Caki2 (cell line): ENCODE measurements at places on chromosomes 5 and 9. TPM values are rescaled to one million over a fixed set of nuclear protein-coding genes. Genes with fewer than 3 reads are reported as not detected.
A peak's percentile ranks its signal among the peaks of the same experiment; 100 is the strongest.

The SMIM32 gene
- not detected in 2 replicates for total RNA-seq

The IRX1 gene
- total RNA-seq = not detected in 2 replicates

- DNase-seq = no peak
Measured at GRCh38 chr9:110619831-110620230, 40.3 kb upstream of the SVEP1 start.

GRCh38 chr5:175170899-175171298 is 273.1 kb downstream of the DRD1 start:
- no peak for DNase-seq

GRCh38 chr5:53926026-53926425 is 365.6 kb downstream of the NDUFS4 start:
- DNase-seq = no peak

The CD72 gene
- total RNA-seq = 0.12 and 0.68 TPM in 2 replicates

DNA sequence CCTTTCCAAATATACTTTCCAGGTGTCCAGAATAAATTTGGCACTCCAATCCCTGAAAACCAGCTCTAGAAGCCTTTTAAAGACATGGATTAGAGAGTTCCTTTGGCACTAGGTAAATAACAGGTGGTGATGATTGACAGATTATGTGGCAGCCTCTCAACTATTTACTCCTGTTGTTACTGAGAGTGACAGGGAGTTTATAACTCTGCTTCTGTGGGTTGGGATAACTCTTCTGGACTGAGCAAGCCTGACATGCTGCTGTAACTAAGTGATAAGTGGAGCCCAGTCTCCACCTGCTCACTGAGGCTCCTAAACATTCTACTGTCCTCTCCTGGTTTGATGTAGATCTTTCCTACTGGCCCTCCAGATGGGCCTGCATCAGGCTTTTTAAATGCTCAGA is 693.2 kb upstream of the FTMT start:
- DNase-seq = no peak

The FBP1 gene
- total RNA-seq = not detected in 2 replicates

GRCh38 chr5:107753427-107753826 is 82.7 kb upstream of the EFNA5 start:
- no peak for DNase-seq

The CCNH gene
- 42.9 and 58.3 TPM in 2 replicates for total RNA-seq

- DNase-seq = no peak
Measured at GRCh38 chr9:122294531-122294930, 29.8 kb downstream of the MRRF start.

DNA sequence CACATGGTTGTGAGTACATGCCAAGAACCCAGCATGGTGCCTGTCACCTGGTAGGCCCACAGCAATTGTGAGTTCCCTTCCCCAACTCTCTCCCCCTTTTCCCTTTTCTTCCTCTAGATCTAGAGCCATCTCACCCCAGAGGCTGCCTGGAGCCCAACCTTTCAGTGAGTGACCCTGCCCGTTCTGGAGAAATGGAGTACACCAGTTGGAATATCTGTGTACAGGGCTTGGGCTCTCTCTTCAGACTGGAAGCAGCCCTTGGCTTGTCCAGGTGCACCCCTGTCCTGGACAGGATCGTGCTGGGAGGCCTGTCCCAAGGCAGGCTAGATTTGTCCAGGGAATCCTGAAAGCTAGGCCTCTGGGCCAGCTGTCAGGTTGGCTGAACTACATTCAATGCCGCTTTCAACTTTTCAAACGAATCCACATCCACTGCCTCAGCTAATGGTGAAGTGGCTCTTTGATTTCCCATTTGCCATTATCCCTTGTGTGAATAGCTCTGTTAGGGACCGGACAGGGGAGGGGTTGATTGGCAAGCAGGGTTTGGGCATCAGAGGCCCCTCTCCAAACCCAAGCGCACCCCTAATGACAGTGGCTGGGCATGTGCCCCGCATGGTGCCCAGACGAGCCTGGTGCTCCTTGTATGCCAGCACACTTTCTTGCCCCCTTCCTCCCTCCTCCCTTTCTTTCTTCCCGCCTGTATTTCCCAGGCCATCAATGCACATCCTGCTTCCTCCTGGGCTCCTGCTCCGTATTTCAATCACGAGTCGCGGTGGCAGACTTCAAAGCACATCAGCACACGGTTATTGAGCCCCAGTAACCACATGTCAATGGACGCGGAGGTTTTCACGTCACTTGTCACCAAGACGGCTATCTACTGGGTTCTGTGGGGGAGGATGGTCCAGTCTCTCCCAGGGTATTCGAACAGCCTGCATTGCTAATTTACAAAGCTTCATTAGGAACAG is 211.2 kb downstream of the DAB2IP start:
- DNase-seq = no peak

- DNase-seq = no peak
Measured at GRCh38 chr5:171966270-171966669, 40.2 kb downstream of the FBXW11 start.

The SLC23A1 gene
- total RNA-seq = 0.06 and 3.9 TPM in 2 replicates

- DNase-seq = no peak
Measured at GRCh38 chr5:984774-985173, 23.8 kb upstream of the NKD2 start.

- no peak for DNase-seq
Measured at GRCh38 chr5:35656721-35657120, 39.1 kb downstream of the SPEF2 start.

GRCh38 chr5:1507457-1507856 is 16.3 kb downstream of the LPCAT1 start:
- no peak for DNase-seq

DNA sequence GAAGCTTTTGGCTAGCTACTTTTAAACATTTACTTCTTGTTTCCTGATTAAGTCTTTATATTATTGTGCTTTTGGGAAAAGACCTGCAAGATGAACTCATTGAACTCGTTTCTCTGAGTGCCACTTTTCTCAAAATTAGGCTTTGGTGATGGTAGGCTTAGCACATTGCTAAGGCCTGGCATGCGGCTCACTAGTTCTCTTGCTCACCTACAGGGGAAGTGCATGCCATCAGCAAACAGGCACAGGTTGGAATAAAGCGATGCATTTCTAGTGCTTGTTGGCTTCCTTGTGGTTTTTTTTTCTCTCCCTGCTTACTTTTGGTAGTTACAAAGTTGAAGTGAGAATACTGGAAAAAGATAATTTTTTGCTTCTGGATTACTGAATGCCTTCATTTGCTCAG is 41.4 kb downstream of the TLE4 start:
- DNase-seq = no peak

DNA sequence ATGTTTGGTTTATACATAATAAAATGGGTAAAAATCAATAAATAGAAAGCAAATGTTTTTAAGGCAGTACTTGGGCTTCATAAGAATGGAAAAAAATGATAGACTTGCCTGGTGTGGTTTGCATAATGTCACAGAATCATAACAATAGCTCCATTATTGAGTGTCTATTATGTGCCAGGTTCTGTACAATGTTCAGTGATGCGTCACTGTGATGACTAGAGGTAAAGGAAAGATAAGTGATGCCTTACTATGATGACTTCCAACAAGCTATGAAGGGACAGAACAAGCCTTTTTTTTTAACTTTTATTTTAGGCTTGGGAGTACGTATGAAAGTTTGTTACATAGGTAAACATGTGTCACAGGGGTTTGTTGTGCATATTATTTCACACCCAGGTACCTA is 128.8 kb downstream of the TMC1 start:
- DNase-seq = no peak

The OTULINL gene
- 2.1 and 2.5 TPM in 2 replicates for total RNA-seq

The SLC44A1 gene
- total RNA-seq = 19.6 and 35.6 TPM in 2 replicates

The TRPM6 gene
- total RNA-seq = 0.03 TPM in 1 of 2 replicates, not detected in the other

The SEMA4D gene
- total RNA-seq = 1.7 and 4.5 TPM in 2 replicates

GRCh38 chr5:92613546-92613945 is 967.5 kb downstream of the NR2F1-AS1 start:
- no peak for DNase-seq

GRCh38 chr5:175709276-175709781 is 51.5 kb downstream of the HRH2 start:
- no peak for DNase-seq

DNA sequence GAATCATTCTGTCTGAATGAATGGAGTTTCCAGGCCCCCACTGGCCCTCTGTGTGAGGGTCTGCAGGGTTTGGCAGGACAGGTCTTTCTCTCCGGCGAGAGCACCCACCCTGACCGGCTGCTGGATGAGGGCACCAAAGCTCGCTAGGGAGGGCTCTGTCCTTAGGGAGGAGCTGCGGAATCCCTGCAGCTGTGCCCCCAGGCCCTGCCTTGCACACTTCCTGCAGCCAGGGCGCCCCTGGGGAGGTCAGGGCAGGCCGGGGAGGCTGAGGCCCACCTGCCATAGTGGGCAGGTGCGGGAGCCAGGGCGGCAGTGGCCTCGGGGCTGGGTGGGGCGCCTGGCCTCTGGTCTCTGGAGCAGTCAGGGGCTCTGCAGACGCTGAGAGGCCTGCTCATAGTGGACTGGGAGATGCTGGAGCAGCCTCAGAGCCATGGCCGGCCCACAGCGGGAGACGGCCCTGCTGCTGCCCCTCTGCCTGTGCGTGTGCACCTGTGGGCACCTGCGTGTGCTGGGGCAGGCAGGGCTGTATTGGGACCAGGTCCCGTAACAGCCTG is 36.1 kb downstream of the EXOC3 start:
- no peak for DNase-seq

- DNase-seq = no peak
Measured at GRCh38 chr9:113633782-113634595, 170.5 kb downstream of the RGS3 start.

- no peak for DNase-seq
Measured at GRCh38 chr5:115869256-115869795, 27.6 kb downstream of the AP3S1 start.

The MSMP gene
- not detected in 2 replicates for total RNA-seq

- no peak for DNase-seq
Measured at GRCh38 chr9:7154003-7154619, 396.3 kb downstream of the KDM4C start.

- peak; percentile 79 for DNase-seq
Measured at GRCh38 chr9:133991964-133992779, at the start of gene VAV2. Gene VAV2 (minus strand): TSS chr9:133992324. CDS start chr9:133992278, 46 bp downstream.

- no peak for DNase-seq
Measured at GRCh38 chr9:107266624-107267368, 16.3 kb upstream of the RAD23B start.

GRCh38 chr9:37038302-37038942 is 4.4 kb upstream of the PAX5 start:
- DNase-seq = no peak

- no peak for DNase-seq
Measured at GRCh38 chr9:125409217-125409636, 147.6 kb downstream of the GAPVD1 start.

DNA sequence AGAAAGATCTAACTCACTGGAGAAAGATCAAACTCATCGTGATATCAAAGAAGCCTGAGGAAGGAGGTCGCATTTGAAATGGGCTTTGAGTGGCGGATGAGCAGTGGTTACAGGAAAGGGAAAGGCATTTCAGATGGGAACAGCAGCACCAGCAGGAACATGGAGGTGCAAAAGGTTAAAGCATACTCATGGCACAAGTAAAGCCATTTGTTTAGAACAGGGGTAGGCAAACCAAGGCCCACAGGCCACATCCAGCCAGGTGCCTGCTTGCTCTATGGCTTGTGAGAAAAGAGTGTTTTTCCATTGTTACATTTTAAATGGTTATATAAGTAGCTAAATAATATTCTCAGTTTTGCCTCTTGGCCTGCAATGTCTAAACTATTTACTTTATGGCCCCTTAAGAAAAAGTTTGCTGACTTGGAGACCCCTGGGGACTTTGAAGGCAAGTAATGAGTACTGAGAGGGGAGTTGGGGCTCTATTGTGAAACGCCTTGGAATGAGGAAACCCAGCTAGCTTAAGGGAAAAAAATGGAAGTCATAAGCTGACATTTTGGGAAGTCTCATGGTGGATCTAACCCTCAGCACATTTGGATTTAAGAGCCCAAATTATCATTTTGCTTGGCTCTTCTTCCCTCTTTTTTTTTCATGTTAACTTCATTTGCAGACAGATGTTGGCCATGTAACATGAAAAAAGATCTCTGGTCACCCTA is 211.1 kb downstream of the NR3C1 start:
- no peak for DNase-seq

The SAXO1 gene
- not detected in 2 replicates for total RNA-seq

DNA sequence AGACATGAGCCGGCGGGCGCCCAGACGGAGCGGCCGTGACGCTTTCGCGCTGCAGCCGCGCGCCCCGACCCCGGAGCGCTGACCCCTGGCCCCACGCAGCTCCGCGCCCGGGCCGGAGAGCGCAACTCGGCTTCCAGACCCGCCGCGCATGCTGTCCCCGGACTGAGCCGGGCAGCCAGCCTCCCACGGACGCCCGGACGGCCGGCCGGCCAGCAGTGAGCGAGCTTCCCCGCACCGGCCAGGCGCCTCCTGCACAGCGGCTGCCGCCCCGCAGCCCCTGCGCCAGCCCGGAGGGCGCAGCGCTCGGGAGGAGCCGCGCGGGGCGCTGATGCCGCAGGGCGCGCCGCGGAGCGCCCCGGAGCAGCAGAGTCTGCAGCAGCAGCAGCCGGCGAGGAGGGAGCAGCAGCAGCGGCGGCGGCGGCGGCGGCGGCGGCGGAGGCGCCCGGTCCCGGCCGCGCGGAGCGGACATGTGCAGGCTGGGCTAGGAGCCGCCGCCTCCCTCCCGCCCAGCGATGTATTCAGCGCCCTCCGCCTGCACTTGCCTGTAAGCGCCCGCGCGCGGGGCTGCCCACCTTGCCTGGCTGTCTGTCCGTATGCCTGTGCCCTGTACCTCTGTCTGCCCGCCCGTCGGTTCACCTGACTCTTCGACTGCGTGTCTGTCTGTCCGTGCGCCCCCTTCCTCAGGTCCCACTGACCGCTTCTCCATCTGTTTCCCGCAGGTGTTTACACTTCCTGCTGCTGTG is 412 bp downstream of the FGF18 start:
- DNase-seq = peak; percentile 71

GRCh38 chr5:119022773-119023172 is 34.4 kb upstream of the DTWD2 start:
- DNase-seq = no peak

The PLPPR1 gene
- not detected in 2 replicates for total RNA-seq

The FOXD4L4 gene
- not detected in 2 replicates for total RNA-seq
